ENCODE measurements at places on chromosomes 16 and 17.

DNA sequence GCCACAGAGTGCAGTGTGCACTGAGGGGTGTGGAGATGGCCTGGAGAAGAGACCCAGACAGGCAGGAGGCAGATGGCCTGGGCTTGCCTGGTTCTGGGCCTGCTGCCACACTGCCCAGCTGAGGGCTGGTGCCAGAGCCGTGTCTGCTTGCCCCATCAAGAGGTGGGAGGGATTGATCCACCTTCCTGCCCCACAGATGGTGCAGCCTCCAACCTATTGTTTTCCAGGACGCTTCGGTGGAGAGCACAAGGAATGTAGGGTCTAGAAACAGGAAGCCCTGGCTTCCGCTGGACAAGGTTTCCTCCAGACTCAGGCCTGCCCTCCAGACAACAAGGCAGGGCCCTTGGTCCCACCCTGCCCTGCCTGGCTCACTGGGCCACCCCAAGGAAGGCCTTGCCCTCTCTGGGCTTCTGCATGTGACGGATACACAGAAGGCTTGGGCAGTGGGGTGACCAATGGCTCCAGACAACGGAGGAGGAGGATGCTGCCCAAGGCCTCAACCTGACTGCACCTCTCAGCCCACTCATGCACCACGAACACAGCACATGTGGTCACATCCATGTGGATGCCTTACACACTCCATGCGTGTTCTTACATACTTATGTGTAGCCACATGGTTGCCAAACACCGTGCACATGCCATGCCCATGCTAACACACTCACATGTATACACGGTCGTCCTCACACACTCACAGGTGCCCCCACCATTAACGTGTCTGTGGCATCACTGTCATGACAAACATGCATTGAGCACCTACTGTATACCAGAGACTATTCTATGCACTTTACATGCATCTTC lies 6.5 kb upstream of the CDH5 start:
- no peak for DNase-seq

DNA sequence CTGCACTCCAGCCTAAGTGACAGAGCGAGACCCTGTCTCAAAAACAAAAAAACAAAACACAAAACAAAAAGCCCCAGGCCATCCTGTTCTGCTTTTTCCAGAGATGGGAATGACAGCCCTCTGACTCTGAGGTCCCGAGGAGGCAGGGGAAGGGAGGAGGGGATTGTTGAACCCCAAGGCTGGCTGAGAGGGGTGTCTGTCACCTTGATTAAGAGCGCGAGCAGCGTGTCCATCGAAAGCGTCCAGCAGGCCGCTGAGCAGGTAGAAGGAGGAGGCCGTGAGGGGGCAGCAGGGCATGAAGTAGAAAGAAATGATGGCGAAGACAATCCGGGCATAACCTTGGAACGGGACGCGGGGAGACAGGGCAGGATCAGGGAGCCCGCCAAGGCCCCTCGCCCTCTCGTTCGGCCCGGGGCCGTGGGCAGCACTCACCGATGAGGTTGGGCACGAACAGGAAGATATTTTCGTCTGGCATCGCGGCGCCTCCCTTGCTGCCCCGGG lies 593 bp downstream of the CDIPT start:
- no peak for DNase-seq

- DNase-seq = peak; percentile 60
These were observed 2.5 kb upstream of the CDYL2 start for GRCh38 chr16:80806927-80807340.

- DNase-seq = no peak
These were observed 393.2 kb downstream of the CDH13 start for GRCh38 chr16:83019963-83020362.

DNA sequence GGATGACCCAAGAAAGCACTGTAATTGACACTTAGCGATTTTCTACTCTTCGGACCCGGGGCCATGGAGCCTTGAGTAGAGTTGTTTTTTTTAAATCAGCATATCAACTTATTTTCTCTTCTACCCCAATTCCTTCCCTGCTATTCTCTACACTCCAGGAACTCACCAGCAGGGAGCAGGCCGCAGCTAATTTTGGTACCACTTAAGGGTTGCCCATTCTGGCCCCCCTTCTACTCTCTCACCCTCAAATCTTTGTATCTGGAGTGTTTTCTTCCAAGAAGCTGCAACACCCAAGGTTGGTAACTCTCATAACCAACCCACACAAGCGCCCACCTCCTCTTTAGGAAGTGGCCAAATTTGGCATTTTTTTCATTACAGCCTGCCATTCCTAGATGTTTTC lies 5.5 kb upstream of the ERAL1 start:
- DNase-seq = no peak

- DNase-seq = no peak
These were observed 43.0 kb upstream of the TAC4 start for GRCh38 chr17:49890852-49891251.

DNA sequence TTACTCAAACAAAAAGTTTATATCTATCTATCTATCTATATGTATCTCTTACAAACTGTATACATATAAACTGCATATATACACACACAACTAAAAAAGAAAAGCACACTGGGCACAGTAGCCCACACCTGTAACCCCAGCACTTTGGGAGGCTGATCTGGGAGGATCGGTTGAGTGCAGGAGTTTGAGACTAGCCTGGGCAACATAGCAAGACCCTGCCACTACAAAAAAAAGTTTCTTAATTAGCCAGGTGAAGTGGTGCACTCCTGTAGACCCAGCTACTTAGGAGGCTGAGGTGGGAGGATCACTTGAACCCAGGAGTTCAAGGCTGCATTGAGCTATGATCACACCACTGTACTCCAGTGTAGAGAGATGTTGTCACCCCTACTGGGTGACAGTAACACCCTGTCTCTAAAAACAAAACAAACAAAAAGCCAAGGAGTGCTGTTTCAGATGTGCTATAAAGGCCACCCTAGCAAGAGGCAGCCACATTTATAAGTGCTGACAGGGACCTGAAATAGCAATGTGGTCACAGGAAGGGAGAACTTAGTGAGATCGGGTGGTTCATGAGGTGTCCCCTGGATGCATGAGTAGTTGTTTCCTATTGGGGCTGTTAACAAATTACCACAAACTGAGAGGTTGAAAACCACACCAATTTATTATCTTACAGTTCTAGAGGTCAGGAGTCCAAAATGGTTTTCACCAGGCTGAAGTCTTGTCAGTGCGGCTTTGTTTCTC lies 4.8 kb downstream of the CD2BP2 start:
- DNase-seq = no peak

GRCh38 chr17:52477824-52478699 lies 319.5 kb upstream of the CA10 start:
- DNase-seq = no peak

GRCh38 chr17:19713462-19713861 lies 2.9 kb downstream of the SLC47A2 start:
- no peak for DNase-seq

GRCh38 chr16:22979038-22979437 lies 165.1 kb downstream of the HS3ST2 start:
- no peak for DNase-seq

GRCh38 chr17:14904386-14904785 lies 360.7 kb downstream of the PMP22 start:
- DNase-seq = no peak

DNA sequence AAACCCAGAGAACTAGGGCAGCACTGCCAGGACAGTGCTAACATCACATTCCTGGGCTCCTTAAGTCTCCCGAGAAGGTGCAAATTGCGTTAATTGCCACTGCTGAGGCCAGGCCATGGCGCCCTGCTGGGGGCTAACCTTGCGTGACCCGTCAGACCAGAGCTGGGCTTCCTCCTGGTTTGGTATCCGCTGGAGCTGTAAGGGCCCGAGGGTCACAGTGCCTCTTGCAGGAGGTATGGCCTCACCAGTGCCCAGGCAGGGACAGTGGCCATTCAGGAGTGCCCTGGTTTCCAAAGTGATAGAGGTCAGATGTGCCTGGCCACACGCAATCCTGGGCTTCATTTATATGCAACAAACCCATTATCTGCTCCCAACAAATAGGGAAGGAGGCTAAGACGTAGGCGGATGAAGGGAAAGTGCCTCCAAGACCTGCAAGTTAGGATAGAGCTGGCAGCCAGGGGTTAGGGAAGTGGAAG lies 17.7 kb upstream of the ADCY9 start:
- no peak for DNase-seq

DNA sequence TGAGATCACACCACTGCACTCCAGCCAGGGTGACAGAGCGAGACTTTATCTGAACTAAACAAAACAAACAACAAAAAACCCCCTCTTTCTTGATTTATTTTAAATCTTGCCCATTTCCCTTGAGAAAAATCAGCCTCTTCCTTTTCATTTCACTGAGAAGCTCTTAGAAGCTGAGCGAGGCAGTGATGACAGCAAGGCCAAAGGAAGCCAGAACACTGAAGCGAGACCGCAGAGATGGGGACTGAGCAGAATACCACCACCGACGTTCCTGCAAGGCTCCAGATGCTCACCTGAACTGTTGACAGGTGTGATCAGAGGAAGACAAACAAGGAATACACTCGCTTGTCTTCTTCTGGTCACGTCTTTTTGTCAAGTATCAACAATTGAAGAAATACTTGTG lies 30.5 kb upstream of the IRF8 start:
- no peak for DNase-seq

DNA sequence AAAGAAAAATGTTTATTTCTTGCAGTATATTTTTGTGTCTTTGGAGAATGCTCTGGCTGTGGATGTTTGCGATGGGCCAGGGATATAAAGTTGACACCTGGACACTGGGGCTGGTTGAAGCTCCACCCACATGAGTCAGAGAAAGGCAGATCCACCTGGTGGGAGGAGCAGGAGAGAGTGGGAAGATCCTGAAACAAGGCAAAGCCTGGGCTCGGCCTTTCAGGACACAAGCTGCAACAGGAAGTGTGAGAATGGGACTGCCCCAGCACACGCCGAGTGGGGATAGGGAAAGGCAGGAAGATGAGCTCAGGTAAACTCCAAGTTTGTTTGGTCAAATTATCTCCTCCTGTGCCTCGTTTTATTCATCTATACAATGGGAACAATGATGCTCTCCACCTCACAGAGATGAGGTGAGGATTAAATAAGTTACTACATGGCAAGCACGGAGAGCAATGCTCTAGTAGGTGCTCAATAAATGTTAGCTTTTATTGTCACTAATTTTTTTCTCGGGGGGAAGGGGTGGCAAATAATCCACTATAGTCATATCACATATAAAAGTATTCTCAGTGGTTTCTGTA lies 21.4 kb upstream of the PITPNM3 start:
- no peak for DNase-seq

DNA sequence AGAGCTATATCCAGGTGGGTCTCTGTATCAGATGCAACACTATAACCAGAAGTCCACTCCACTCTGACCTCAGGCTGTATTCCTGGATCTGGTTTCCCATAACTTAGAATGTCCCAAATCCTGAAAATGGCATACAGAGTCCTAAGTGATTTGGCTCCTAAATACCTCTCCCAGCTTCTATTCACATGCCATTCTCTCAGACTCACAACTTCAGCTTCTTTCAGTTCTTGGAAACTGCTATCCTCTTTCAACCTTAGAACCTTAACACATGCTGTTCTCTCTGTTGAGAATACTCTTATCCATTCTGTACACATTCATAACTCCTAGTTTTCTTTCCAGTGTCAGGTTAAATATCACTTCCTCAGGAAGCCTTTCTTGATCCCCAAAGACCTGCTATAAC lies 132.0 kb downstream of the BRIP1 start:
- no peak for DNase-seq

All from CD4-positive, alpha-beta T cell treated with Interleukin-6 at 100 ng/mL for 8 hours (primary cell).